HFF-Myc (cell line): ENCODE measurements at places on chromosomes 11 and 22.
A peak's percentile ranks its signal among the peaks of the same experiment; 100 is the strongest.

DNA sequence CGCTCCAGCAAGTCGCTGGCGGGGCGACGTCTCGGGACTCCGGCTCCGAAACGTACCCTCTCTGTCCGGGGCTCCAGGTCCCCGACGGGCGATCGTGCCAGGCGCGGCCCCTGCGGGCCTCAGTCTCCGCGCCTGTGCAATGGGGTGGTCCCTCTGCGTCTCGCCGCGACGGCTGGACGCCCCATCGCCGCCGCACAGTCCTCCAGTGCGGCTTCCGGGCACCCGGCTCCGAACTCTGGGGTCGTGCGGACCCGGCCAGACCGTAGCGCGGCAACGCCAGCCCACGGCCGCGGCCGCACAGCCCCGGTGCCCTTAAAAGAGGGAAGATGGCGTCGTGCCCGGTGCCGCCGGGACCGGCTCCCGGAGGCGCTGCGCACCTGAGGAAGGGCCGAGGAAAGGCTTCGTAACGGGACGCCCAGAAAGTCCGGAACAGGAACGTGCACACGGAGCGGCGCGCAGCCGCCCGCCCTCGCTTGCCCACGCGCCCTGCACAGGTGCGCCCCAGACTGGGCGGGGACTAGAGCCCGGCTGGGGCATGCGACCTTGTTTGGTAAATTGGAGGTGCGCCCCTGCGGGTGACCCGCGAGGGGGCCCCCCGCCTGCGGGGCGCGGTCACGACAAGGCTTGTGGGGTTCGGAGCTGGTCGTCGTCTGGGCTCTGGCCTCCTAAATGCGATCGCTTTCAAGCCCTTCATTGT lies 525 bp downstream of the BIK start:
- no peak for DNase-seq

- no peak for DNase-seq
These were observed 269.4 kb downstream of the CTTN start for GRCh38 chr11:70667767-70668166.

GRCh38 chr22:20591295-20591645 lies 83.9 kb downstream of the MED15 start:
- DNase-seq = no peak

DNA sequence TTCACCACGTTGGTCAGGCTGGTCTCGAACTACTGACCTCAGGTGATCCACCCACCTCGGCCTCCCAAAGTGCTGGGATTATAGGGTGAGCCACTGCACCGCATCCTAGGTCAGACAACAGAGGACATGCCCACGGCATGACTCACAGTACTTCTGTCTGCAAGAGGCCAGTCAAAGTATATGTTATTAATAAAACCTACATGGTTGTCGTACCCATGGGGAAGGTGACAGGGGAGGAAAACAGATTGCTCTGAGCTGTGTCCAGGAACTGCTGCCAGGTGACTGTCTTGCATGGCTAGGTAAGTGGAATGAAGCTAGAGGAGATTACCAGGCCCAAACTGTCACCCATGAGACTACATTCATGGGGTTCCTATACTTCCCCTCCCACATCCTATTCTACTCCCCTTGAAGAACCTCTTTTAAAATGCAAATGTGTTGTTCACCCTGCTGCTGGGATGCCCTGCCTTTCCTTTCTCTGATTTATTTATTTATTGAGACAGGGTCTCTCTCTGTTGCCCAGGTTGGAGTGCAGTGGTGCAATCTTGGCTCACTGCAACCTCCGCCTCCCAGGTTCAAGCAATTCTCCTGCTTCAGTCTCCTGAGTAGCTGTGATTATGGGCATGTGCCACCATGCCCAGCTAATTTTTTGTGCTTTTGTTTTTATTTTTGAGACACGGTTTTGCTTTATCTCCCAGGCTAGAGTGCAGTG lies 2.0 kb upstream of the NLRX1 start:
- no peak for DNase-seq

GRCh38 chr22:39130892-39131855 lies 21.3 kb downstream of the CBX7 start:
- no peak for DNase-seq

DNA sequence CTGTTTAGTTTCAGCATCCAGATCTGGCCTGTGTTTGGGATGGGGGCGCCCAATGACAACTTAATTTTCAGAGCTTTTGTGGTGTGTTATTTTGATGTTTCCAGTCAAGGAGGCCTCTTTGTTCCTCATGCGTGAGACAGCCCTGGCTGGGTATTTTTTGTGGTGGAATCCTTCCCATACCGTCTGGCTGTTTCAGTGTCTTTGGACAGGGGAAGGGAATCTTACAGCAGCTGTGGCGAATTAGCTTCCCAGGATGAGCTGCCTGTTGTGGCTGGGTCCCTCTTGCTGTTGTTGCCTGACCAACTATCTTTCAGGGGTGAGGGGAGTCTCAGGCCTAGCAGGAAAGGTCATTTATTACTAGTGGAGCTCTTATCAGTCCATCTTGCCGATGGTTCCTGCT lies 138.8 kb downstream of the ARHGAP20 start:
- no peak for DNase-seq

DNA sequence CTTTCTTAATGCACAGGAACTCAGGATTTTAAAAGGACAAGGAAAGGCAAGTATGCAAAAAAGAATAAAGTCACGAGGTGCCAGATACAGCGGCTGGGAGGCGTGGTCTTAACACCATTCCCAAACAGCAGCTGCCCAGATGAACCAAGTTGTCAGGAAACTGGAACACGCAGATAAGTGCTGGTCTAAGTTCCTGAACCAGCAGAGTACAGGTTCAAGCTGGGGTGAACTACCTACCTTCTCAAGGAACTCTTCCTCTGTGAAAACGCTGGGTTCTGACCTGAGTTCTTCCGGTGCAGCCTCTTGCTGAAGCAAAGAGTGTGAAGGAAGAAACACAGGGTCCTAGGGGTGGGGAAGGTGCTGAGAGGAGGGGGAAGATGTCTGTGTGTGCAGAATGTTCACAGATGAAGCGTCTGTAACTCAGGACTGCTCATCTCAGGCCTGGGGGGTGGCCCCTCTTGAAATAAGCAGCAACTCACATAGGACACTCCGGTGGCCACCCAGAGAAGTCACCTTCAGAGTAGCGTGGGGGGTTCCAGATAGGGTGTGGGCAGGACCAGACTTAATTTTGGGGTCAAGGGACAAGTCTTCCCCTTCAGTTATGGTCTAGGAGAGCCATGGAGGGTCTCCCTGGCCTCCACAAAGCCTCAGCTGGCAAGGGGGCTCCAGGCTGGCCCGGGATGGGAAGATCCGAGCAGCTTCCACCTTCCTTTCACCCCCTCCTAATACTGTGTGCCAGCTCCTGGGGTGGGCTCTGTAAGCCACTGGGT lies 3.2 kb downstream of the TPST2 start:
- DNase-seq = no peak

- no peak for DNase-seq
These were observed 89.0 kb upstream of the BLID start for GRCh38 chr11:122205036-122205435.

DNA sequence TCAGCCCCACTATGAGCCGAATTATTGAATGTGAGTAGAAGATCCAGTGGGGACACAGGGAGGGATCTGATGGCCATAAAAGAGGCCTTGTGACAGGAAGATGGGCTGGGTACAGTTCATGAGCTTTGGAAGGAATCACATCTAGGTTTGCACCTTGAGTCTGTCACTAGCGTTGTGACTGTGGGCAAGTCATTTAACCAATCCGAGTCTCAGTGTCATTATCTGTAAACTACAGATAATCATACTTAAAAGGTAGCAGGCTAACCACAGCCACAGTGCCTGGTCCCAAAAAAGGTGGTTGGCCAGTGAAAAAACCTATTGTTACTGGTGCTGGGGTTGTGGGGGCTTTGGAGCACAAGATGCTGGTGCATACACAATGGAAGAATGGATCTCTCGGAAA lies 3.8 kb downstream of the HEPN1 start:
- DNase-seq = no peak

DNA sequence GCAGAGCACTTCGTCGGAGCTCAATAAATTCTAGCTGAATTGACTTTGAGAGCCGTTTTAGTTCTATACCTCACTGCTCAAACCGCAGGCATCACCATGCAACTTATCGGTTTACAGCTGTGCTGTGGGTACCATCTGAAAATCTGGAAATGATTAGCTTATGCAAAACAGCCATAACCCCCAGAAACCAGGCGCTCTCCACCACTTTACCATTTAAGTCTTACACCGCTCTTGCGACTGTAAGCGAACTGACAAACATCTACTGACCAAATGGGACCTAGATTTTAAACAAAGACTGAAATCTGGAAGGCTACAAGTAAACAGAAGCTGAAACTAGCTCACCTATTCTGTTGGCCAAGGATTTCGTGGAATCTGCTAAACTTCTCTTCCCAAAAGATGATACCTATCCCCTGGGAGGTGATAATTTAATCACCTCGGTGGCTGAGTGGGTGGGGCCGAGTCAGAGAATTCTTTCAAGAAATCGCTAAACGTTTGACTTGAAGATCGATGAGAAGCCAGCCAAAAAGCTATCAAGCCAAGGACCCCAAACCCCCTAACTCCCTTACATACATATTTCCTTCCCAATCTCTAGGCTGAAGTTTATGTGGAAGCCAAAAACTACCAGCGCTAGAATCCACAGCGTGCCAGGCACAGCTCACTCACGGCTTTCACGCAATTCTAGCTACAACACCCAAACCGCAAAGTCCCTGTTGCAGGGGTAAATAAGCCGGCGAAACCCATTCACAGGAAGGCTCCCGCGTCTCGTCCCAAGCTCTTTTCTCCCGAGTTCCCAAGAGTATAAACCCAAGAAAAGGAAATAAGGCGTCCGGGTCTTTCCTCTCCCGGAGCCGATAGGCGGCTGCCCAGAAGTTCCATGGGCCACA lies 644 bp downstream of the SPTY2D1 start:
- DNase-seq = peak; percentile 48

- no peak for DNase-seq
These were observed 17.6 kb downstream of the MYH9 start for GRCh38 chr22:36369922-36370791.

- DNase-seq = no peak
These were observed 286.6 kb downstream of the BRD1 start for GRCh38 chr22:49540913-49541692.

GRCh38 chr11:92967867-92968266 lies 1.6 kb upstream of the MTNR1B start:
- no peak for DNase-seq

DNA sequence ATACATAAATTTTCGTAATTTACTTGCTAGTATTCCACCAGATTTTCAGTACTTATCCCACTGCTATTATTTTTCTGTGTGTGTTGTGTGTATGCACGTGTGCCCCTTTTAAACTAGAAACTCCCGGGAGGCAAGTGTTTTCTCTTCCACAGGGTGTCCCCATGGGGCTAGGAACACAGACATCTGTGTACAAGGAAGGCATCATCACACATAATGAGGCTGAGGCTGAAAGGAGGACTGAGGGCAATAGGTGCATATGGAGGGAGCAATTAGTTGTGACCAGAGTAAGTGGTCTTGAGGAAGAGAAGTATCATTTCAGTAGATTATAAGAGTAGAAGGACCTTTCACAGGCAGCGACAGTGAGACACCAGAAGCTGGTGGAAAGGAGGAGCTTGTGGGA lies 2.1 kb upstream of the DPAGT1 start:
- no peak for DNase-seq

GRCh38 chr11:14422814-14423182 lies 63.8 kb upstream of the RRAS2 start:
- no peak for DNase-seq

- no peak for DNase-seq
These were observed 193.7 kb downstream of the OPCML start for GRCh38 chr11:133338588-133338987.

- no peak for DNase-seq
These were observed 108.8 kb downstream of the TENM4 start for GRCh38 chr11:79332017-79332416.

DNA sequence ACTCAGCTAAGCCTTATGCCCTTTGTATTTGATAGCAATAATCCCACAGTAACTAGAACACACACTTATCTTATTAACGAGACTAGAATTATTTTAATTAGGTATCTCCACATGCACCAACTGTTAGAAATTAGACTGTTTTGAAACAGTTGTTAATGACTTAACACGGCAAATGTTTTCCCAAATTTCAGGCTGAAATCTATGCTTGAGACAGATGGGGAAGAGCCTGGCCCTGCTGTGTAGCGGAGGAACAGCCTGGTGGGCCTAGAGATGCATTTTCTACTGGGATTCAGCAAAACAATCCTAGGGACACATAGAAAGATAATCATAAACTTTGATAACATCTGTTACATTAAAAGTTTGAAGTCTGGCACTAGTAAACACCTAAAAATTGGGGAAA lies 273.4 kb downstream of the TTC28 start:
- DNase-seq = no peak

- DNase-seq = no peak
These were observed 321.1 kb upstream of the PLET1 start for GRCh38 chr11:112581747-112582146.

- no peak for DNase-seq
These were observed 940.3 kb downstream of the NTM start for GRCh38 chr11:132310390-132311375.

- DNase-seq = no peak
These were observed 1.6 kb upstream of the CTR9 start for GRCh38 chr11:10749476-10749875.

DNA sequence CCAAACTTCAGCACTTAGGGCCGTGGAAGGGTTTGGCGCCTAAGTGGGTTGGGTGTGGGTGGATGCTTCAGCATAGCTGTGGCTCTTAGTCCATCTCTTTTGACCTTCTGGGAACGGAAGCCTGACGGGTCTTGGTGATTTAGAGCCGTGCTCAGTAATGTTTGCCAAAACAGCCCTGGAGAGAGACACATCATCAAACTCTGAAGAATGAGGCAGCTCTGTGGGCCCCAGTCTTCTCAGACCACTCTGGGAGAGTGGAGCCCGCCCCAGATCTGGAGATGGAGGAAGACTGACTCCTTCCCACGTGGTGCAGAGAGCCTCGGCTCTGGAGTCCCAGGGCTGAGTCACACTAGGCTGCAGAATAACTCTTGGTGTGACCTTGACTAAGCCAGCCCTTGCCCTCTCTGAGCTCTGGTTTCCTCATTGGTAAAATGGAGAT lies 168.9 kb downstream of the C11orf91 start:
- no peak for DNase-seq
